ENCODE measurements at places on chromosomes 5 and 9.

- no peak for DNase-seq
Observed at GRCh38 chr5:163094492-163095180, 342.8 kb upstream of the CCNG1 start.

DNA sequence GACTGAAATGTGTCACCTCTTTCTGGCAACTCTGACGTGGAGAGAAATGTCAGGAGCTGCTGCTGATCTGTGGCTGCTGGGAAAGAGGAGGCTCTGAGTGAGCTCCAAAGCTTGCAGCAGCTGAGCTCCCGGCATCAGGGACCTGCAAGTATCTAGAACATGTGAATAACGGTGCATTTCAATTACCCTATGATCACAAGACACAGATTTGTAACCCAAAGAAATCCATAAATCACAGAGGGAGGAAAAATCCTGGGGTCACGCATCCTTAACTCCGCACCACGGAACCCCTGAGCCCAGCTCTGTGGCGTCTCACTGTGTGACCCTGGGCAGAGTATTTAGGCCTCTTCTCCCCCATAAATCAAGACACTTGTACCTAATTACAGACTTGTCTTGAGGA is 139.8 kb downstream of the IRX2 start:
- no peak for DNase-seq

- DNase-seq, result no peak
Observed at GRCh38 chr9:8717146-8717545, 917.6 kb upstream of the DMAC1 start.

DNA sequence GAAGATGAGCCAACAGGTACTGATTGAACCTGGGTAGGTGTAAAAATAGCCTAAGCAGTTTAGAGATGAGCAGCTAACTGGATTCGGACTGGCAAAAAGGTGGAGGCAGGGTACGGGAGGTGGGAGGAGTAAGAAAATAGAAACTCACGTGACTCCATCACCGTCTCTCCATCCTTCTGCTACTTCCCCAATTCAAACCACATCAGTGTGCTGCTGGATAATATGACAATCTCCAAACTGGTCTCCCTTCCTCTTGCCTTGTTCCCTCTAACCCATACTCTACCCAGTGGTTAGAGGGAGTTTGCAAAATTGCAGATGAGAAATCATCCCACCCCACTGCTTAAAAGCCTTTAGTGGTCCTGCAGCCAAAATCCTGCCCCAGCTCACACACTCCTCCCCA is 42.7 kb downstream of the RIGI start:
- no peak for DNase-seq

DNA sequence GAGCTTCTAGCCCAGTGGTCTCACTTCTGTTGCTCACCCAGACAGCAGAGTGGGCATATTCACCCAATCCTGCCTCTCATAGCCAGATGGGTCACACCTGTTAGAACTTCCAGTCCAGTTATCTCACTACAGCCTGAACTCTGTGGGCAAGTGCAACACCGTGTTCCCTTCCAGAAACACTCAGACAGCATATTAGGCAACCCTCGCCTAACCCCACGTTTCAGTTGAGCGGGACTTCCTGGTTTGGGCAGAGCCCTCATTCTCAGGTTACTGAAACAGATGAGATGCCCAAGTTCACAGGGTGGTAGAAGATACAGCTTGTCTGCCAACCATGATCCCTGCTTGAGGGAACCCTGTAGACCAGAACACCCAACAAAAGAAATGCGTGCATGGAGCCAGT is 538.2 kb downstream of the CYLC2 start:
- DNase-seq, result no peak

GRCh38 chr5:85159395-85159794 is 774.7 kb upstream of the EDIL3 start:
- DNase-seq, result no peak

- no peak for DNase-seq
Observed at GRCh38 chr9:108710424-108710823, 145.4 kb downstream of the ACTL7B start.

GRCh38 chr5:127471211-127471610 is 46.2 kb upstream of the PRRC1 start:
- no peak for DNase-seq

- DNase-seq, result peak; percentile 58
Observed at GRCh38 chr5:125450771-125451170, 704.3 kb upstream of the ZNF608 start.
